D721Med (cell line): ENCODE measurements at places on chromosomes 12 and 14.

DNA sequence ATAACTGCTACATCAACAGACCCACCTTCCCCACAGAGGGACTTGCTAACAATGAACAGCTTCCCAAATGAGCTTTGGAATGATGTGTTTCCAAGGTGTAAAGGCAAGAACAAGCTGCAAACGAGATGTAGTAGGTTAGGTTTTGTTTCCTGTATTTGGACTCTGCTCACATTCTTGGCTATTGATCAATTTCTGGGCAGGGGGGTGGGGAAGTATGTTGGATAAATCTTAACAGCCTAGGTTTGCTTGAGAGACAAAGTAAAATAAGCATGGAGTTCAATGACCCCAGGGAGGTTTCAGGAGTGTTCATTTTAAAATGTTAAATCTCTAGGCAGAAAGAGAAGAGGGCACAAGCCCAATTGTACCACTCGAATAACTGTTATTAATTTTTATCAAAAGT lies 146.6 kb downstream of the DPY19L2 start:
- no peak for DNase-seq

GRCh38 chr12:93183940-93184671 lies 193.6 kb upstream of the NUDT4 start:
- no peak for DNase-seq

- no peak for DNase-seq
Measured at GRCh38 chr12:40684986-40685385, 7.3 kb upstream of the CNTN1 start.

GRCh38 chr14:33457021-33457420 lies 493.9 kb downstream of the EGLN3 start:
- no peak for DNase-seq

DNA sequence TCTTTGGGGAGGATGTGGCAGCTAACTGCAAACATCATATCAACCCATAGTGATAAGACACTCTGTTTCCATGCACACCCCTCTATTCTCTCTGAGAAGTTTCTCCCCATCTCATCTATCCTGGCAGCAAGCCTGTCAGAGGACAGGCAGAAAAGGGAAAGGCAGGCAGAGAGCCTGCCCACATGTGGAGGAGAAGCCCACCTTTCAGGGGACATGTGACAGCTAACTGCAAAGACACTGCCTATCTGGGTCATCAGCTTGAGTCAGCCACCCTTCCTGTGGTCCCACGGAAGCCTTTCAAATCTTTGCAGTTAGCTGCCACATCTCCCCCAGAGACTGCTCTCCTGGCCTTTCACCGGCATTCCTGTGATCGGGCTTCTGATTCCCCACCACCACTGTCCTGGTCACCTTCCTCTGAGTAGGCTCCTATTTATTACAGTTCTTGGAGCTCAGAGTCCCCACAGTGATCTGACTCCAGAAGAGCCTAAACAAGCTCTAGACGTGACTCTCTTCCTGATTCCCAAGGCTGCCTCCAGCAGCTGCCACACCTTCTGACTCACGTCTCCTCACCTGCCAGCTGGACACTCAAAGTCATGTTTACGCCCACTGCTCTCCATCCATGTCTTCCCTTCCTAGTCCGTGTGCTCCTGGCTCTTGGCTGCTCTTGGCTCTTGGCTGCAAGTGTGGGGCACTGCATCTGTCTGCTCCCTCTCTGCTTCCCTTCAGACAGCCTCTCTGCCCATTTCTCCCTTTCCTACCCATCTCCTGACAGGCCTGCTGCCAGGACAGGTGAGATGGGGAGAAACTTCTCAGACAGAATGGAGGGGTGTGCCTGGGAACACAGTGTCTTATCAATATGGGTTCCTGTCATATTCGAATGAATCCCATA lies 7.5 kb upstream of the KRT1 start:
- DNase-seq = no peak

DNA sequence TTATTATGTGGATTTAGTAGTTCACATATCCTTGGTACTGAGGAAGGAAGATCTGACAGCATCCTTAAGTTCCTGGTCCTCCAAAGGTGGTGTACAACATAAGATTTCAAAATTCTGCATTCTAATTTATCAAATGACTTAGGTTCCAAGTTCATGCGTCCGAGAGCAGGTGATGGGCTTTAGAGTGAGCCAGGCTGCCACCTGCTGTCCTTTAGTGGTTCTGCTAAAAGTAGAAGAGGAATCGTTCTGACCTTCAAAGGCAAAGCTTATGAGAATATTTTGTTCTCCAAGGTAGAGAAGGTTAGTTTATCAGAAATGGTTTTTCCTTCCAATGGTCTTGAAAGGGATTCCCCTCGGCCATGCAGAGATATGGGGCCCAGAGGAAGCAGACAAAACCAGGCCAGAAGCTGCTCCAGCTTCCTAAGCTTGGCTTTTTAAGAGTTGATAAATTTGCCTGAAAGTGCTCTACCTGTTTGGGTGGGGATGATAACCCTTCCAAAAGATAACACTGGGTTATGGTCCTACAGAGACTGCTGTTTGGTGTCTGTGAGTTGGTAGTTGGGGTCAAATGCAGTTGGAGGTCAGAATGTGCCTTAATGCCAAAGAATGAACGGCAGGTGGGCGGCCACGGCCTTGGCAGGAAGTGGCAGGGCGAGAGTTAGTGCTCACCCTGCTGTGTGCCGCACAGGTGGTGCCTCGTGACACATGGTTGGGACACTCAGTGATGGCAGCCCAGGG lies 29.1 kb upstream of the LRTM2 start:
- DNase-seq = peak; percentile 78

GRCh38 chr14:51454351-51454750 lies 197.4 kb upstream of the FRMD6 start:
- DNase-seq = no peak

DNA sequence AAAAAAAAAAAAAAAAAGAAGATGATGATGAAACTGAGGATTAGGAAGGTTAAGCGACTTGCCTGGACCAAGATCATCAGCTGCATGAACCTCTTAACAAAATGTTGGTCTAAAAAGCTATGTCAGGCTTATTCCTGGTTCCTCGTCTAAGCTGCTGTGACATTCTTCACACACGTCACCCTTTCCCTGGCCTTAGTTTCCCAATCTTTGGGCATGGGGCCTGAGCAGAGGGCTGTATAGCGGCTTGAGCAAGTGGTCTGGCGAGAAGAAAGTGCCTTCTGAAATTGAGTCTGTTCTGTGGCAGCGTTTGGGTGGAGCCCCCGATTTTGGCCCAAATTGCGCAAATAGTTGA lies 58.7 kb upstream of the CCND2 start:
- DNase-seq = no peak

DNA sequence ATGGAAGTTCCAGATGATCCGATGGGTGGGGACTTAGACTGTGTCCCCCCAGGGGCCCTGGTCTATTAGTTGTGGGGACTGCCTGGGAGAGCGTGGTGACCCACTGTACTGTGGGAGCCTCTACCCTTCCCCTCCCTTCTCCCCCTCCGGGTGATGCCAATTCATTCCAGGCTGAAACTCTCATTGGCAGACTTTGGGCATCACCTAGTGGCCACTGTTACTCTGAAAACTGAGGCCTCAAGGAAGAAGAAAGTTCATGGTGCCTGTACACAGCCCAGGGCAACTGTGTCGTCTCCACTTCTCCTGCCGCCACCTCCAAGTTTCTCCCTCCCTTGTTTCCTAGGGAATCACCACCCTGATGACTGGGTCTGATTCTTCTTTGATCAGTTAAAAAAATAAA lies 173.6 kb upstream of the ALG10B start:
- no peak for DNase-seq

- DNase-seq = no peak
Measured at GRCh38 chr12:98786653-98787052, 141.6 kb downstream of the APAF1 start.

- no peak for DNase-seq
Measured at GRCh38 chr14:65444230-65444629, 31.7 kb downstream of the FUT8 start.

DNA sequence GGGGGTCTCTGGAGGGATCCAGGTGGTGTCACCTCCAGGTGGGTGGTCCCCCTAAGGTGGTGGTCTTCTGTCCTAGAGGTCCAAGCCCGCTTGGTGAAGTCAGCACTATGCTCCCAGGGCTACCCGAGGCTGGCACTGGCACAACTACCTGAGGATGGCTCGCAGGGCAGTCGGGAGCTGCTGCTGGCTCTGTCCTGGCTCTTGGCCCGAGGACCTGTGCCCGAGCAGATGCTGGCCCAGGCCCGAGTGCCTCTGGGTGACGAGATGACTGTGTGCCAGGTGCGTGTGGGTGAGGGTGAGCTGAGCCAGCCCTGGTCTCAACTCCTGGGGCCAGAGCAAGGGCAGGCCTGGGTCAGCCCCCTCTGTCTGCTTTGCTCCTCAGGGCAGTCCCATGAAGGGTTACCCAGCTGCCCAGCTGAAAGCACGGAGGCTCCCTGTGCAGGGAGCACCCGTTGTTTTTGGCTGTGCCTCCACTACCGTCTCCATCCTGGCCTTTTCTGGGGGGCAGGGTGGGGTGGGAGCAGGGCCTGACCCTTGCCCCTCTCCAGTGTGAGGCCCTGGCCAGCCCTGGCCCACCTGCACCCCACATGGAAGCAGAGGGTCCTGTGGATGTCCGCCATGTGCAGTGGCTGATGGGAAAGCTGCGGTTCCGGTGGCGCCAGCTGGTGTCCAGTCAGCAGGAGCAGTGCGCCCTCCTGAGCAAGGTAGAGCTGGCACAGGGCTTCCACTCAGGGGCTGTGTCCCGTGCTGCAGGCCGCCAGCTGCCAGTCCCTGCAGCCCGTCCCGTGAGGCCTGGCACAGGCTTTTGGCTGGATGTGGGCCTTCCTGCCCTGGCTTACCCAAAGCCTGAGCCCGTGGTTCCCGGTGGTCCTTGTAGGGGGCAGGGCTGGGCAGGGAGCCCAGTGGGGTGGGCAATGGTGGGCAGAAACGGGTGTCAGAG lies 1.3 kb downstream of the TEDC1 start:
- no peak for DNase-seq

GRCh38 chr12:58034712-58035111 lies 93.3 kb downstream of the ATP23 start:
- DNase-seq = no peak

DNA sequence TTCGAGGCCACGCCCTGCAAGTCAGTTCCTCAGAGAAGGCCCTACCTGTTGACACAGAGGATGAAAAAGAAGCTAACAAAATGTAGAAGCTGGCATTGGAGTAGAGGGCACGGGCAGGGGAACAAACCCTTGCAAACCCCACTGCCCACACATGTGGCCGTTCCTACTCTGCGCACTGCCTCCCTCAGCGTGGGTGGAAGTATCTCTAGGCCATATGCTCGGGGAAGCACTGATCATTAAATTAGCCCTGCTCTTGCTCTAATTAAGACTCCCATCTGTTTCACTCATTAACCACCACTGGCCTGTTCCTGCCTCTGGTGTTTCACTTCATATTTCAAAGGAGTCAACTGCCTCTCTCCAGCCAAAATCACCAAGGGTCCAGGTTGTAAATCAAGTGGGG lies 201.2 kb upstream of the SFSWAP start:
- no peak for DNase-seq

DNA sequence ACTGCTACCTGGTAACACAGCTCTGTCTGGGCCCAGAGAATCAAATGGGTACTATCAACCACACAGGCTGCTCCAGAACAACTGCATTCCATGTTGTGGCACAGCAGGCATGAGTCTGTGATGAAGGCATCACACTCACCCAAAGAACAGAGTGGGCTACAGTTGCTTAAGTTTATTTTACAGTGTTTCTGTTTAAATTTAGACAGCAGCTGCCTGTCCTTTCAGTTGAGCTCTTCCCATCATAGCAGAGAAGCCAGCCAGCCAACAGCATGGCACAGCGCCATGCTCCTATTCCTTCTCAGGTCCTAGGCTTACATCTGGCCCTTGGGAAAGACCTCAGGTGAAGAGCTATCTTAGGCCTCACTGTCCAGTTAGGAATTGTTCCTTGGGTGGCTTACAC lies 147.0 kb upstream of the FRMD6 start:
- DNase-seq = no peak

DNA sequence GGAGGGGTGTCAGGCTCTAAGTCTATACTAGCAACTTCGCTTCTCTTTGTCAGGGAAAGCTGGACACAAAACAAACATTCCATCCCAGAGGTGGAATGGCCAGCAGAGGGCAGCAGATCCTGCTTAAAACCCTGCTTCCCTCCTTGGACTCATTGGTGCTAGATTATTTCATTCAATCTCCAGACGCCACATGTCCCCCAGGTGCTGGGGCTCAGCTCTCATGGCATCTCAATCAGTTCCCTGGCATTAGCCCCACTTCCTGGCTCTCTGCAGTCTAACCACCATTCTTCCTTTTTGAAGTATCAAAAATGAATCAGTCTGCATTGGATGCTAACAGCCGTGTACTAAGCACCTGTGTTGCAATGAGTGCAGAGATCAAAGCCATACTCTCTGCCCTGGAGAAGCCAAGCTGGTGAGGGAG lies 8.1 kb upstream of the PPP1R1A start:
- DNase-seq = no peak

- DNase-seq = no peak
Measured at GRCh38 chr14:68580671-68581070, 212.2 kb downstream of the ZFP36L1 start.

DNA sequence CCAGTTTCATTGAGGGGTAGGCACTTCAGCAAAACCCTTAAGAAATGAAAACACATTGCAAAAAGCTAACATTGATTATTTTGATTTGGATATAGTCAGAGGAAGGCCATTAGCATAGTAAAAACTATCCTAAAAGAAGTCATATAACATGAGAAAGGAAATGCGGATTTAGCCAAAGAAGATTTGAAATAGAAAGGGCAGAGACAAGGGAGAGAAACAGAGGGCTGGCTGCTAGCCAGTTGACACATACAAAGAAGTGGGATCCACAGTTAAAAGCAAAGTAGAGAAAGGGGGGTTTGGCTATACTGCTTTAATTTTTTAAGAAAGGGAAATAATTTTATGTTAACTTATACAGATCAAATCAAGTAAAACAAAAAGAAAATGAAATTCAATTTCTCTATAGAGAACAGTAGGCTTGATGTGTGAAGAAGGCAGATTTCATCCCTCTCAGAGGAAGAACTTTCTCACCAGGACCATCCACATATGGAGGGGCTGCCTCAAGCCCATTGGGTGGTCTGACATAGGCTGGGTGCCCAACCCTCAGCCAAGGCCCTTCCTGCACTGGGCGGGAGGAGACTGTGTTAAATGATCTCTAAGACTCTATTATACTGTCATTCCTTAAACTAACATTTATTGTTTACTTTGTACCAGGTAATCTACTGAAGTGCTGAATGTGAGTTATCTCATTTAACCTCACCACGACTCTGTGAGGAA lies 420.3 kb downstream of the CCDC91 start:
- DNase-seq = no peak

- DNase-seq = no peak
Measured at GRCh38 chr14:69073915-69074314, 79.0 kb downstream of the DCAF5 start.

- DNase-seq = no peak
Measured at GRCh38 chr12:115661112-115661511, 616.4 kb downstream of the MED13L start.

DNA sequence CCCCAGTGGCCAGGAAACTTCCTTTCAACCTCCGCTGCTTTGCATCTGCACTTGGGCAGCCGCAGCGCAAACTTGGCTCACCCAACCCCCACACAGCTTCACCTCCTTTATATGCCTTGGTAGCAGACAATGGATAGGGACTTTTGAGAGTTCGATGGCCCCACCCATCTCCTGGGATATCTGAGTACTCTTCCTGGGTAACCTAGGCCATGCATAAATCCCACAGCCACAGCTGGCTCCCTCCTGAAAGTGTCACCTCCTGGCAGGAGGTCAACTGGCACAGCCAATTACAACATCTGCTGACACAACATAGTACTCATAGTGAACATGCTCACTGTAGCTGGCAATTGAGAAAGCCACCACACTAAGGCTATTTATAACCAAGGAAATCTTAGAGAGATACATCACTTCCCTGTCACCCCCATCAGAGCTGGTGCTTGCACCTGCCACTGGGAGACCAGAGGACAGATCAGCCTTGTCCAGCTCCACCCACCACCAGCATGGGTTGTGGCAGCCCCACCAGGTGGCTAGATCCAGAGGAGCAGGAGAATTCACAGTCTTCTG lies 410.0 kb downstream of the SYT1 start:
- DNase-seq = no peak
